Hematopoietic multipotent progenitor cell treated with erythropoietin and hydrocortisone succinate and interleukin-3 and kit ligand, for 17 days (in vitro differentiated cells): ENCODE measurements at places on chromosomes 16 and 17.

GRCh38 chr17:17900615-17901520 is 64.1 kb upstream of the SREBF1 start:
- DNase-seq = no peak

- DNase-seq = no peak
Measured at GRCh38 chr16:24150282-24150681, 105.9 kb upstream of the CACNG3 start.

DNA sequence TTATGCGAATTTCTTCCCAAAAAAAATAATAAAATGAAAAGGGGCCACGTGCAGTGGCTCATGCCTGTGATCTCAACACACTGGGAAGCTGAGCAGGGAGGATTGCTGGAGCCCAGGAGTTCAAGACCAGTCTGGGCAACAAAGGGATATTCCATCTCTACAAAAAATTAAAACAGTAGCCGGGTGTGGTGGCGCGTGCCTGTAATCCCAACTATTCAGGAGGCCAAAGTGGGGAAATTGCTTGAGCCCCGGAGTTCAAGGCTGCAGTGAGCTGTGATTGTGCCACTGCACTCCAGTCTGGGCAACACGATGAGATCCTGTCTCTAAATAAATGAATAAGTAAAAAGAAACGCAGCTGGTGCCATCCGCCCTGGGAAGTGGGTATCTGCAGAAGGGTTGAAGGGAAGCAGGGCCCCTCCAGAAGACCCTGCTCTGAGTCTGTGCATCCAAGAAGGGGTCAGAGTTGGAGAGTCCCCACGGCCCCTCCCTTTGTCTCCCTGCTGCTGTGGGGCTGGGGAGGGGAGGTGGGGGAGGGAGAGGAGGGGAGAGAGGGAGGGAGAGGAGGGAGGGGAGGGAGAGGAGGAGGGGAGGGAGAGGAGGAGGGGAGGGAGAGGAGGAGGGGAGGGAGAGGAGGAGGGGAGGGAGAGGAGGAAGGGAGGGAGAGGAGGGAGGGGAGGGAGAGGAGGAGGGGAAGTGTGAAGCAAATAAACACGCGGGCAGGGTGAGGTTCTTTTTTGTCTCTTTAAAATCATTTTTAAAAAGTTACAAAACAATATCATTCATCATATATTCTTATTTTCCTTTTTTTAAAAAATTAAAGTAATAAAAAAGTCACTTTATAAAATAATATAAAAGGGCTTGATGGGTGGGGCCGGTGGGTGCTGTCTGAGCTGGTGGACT is 5.0 kb upstream of the MYADML2 start:
- no peak for DNase-seq

DNA sequence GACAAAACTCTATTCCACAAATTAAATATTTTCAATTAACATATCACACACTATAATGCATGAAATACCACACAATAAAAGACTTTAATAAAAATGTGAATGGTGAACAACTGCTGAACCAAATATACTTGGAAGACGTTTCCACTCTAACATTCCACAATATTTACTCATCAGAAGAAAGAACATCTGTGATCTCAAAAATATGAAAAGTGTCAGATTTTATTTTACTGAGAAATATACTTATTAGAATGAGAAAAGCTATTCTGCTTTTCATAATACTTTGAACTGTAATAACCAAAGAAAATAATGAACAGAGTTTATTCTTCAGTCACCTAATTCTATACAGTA is 181.8 kb upstream of the AXIN2 start:
- DNase-seq = no peak

- DNase-seq = no peak
Measured at GRCh38 chr17:76275382-76276068, 10.4 kb downstream of the UBALD2 start.

GRCh38 chr17:52157603-52158449 is 688 bp downstream of the CA10 start:
- DNase-seq = no peak

- no peak for DNase-seq
Measured at GRCh38 chr16:30407804-30408534, 563 bp downstream of the ZNF771 start.
